Calu3 (cell line): ENCODE measurements at places on chromosomes 5 and 9. TPM values are rescaled to one million over a fixed set of nuclear protein-coding genes. Genes with fewer than 3 reads are reported as not detected.

PLAC8L1 gene
- total RNA-seq = 1.4 and 3.8 TPM in 2 replicates

ASB6 gene
- total RNA-seq = 15.5 and 18.4 TPM in 2 replicates

RASEF gene
- total RNA-seq = 38.8 and 47.7 TPM in 2 replicates

CCL19 gene
- total RNA-seq = not detected in 2 replicates

THBS4 gene
- 0.52 and 1.3 TPM in 2 replicates for total RNA-seq

- no peak for DNase-seq
These were observed 576.5 kb downstream of the TLE1 start for GRCh38 chr9:81112627-81113452.

- no peak for DNase-seq
These were observed 8.2 kb upstream of the RUFY1 start for GRCh38 chr5:179542170-179542569.

DNA sequence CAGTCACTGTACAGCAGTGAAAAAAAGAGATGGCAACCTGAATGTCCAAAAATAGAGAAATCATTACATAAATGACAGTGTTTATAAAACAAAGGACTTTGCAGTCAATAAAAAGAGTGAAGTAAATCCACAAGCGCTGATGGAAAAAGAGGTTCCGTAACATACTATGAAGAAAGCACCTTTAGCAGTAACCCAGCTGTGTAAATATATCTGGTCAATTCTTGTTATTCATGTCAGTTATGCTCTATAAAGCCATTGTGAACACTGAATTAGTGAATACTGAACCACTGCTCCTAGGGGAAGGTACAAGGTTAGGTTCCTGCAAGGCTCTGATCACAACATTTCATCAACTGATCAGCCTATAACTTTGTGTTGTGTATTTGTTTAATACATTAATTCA lies 39.5 kb downstream of the CCNJL start:
- no peak for DNase-seq

- DNase-seq = no peak
These were observed 83.4 kb downstream of the LIFR start for GRCh38 chr5:38473008-38473407.

DNA sequence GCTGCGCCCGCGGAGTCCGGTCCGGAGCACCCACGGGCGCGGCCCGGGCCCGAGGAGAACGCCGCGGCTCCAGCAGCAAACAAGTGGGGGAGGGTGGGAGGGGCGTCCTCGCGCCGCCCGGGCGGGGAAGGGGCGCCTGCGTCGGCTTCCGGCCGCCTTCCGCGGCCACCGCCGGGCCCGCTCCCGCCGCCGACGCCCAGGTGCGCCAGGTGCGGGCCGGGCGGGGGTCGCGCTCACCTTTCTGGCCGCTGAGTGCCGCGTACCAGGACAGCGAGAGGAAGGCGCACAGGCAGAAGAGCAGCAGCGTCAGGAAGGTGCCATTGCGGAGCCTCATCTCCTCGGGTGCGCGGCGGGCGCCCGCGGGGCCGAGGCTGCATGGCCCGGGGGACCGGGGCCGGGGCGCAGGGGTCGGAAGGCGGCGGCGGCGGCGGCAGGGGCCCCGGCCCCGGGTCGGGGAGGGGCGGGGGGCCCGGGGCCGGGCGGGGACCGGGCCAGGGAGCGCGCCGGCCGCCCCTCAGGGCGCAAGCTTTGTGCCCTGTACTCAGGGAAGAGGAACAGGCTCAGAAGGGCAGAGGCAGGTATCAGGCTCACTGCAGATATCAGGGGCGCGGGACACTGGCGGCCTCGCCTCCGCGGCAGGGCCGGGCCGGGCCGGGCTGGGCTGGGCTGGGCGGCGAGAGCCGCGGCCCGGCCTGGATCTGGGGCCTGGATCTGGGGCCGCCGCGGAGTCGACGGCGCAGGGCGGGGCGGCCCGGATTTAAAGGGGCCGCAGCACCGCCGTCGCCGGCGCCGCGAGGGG lies at the start of gene MGAT4B:
Gene MGAT4B (minus strand): TSS at position 617 of the 799 bp plus-strand sequence. CDS start 283 bp downstream, at position 334.
- DNase-seq = peak; percentile 87

DNA sequence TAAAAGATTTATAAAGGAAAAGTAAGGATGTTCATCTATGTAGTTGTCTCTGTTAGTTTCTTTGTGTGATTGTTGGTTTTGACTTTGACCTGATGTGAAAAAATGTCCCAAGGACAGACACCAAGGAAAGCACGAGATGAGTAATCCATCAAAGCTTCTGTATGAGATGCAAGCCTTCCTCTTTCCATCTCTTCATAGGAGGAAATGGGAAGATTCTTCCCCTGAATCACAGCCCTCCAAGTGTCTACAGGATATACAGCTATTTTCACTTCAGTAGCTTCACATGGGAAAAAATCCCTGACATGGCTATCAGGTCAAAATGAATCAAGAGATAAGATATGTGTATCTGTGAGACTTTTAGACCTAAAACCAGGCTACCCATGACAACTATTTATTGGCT lies 29.0 kb upstream of the CEMIP2 start:
- DNase-seq = no peak

- DNase-seq = no peak
These were observed 22.4 kb upstream of the PLPP1 start for GRCh38 chr5:55557123-55557522.

- DNase-seq = no peak
These were observed 77.8 kb upstream of the IQGAP2 start for GRCh38 chr5:76325326-76325725.
